ENCODE measurements at places on chromosomes 12 and 14. TPM values are rescaled to one million over a fixed set of nuclear protein-coding genes. Genes with fewer than 3 reads are reported as not detected.

GRCh38 chr14:38291681-38292467, 36.0 kb upstream of the CLEC14A start:
- no peak for DNase-seq

L2HGDH gene
- 3.8 TPM for total RNA-seq

DNA sequence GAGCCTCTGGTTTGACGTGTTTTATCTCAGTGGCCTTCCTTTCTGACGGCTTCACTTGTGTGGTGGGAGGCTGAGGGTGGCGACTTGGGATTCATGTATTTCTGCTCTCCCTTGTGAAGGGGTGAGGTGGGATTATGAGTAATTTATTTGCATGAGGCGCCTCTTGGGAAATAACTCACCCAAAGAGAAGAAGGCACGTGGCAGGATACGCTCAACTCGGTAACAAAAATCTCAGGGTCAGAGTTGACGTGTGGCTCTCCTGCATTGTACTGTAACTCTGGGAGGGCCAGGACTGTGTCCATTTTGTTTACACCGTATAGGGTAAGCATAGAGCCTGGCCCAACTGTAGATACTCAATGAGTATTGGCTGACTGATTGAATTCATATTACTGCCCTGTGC, 14.6 kb upstream of the C1S start:
- DNase-seq = no peak

GRCh38 chr14:60184905-60185555, 19.8 kb upstream of the DHRS7 start:
- no peak for DNase-seq

DNA sequence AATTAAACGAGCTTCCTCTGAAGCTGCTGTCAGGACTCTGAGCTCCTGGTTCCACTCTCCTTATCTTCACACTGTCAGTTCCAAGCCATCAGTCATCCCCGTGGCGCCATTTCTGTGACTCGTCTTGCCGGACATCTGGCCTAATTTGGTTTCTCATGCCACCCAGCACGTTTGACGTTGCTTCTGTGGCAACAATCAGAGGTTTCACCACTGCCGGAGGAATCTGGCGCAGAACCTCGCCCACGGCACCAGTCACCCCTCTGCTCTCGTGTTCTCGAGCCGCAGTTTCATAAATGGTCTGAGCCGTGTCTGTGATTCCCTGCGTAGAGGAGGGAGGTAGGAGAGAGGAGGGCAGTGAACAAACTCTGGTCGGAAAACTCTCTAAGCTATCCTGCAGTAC, 29.7 kb downstream of the BDKRB1 start:
- peak; percentile 89 for DNase-seq

INSM2 gene
- total RNA-seq = not detected

CD27 gene
- 0.17 TPM for total RNA-seq

DNA sequence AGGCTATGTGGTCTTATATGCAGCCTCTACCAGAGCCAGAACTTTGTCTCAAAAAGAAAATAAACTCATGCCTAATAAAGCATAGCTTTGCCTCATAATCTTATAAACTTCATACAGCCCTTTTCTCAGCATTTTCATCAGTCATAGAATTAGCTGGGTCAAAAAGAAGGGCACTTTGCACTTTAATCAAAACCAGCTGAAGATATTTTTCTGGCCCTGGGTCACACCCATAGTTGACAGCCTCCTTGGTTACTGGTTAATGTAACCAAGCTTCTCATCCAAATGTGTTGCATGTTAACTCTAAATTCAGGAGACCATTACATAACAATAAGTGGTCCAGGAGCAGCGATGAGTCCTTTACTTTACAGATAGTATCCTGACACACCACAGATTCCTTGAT, 558.2 kb downstream of the FLRT2 start:
- DNase-seq = no peak

OR11H7 gene
- total RNA-seq = not detected

DNA sequence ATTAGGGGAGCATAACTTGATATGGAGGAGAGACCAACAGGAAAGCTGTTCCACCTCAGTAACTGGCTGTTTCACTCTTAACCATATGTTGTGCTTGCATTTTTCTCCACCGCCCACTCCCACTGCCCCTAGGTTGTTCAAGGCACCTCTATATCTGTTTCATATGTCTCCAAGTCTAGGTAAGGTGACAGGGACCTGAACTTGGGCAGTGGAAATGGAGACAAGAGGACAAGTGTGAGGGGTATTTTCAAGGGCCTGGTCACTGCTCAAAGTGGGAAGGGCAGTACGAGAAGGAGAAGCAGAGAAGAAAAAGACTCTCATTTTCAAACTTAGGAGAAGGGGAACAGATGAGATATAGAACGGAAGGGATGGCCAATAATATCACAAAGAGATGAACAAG, 3.1 kb downstream of the SLC38A1 start:
- DNase-seq = no peak

C12orf54 gene
- not detected for total RNA-seq

DNA sequence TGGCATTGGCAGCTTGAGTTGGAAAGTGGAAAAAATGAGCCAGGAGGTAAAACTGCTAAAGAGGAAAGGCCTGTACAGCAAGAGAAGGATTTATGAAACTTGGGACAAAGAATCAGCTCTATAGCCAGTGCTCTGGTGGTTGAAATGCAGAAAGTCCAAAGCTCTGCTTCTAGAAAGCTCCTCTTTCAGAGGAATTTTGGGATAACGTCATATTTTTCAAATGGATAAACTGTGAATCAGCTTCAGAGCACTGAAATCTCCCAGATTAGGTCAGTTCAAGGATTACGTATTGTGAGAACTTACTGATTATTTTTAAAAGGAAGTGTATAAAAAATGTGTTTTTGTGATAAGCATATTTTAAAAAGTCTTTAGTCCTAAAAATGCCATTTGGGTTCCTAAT, 203.1 kb upstream of the CNOT2 start:
- DNase-seq = peak; percentile 50

YY1 gene
- total RNA-seq = 40.8 TPM

ACOT6 gene
- not detected for total RNA-seq

DNA sequence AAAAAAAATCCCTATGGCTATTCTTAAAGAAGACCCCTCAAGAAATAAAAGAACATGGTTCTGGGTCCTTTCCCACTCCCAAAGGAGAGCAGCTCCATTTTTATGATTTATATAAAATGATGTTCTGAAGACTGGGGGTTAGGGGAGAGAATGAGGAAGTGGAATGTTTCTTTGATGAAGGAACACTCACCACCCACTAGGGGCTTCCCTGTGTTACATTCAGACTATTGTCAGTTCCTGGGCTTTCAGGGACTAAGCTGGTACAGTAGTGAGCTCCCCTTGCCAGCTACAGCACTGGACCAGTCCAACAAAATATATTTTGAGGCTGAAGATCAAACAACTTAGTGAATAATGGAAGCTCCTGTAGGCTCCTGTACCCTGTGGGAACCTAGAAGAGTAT, 98.9 kb downstream of the HMGA2 start:
- DNase-seq = no peak

CCDC196 gene
- total RNA-seq = not detected

- no peak for DNase-seq
Observed at GRCh38 chr14:106346534-106347290, 820.3 kb downstream of the TMEM121 start.

DNA sequence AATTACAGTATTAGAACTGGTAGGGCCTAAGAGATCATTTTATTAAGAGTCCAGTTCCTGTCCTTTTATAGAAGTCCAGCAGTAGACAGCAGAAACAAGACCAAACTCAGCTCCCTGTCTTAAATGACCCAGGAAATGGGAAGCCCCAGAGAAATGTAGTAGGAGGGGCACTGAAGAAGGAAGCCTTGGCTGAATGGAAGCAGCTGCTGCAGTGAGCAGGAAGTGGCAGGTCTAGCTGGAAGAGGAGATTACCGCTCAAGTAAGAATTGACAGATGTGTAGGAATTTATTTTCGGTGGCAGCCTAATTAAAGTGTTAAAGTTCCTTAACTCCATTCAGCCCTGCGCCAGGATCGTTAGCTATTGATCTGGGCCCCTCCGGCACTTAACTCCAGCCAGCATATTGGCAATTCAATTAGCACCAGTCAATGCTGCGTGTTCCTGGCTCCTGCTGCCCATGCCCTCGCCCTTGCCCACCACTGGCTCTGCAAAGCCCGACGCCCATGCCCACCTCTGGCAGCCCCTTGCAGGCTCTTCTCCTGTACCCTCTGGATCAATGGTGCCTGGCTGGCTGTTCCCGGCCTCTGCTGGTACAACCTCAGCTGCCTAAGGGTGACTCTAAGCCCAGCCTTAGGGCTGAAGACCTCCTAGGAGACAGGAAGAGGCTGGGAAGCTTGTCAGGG, 21.1 kb downstream of the ZFHX2 start:
- no peak for DNase-seq

- no peak for DNase-seq
Observed at GRCh38 chr14:70239802-70240201, 51.1 kb upstream of the SLC8A3 start.

DNA sequence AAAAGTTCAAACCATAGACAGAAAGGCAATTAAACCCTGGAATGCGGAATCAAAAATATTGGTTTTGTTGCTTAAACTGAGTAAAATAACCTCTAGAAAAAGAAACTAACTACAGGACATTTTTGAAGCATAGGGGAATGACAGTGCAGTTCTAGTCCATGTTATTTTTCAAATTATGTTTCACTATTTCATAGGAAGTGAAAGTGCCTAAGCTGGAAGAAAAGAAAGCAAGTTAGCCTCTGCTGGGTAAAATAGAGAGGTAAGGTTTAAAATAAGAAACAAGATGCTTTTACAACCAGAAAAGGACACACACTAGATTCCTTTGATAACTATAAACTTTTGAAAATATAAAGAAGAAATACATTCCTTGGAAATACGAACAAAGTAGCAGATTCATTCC, 1.1 kb downstream of the CLECL1 start:
- DNase-seq = no peak

DNA sequence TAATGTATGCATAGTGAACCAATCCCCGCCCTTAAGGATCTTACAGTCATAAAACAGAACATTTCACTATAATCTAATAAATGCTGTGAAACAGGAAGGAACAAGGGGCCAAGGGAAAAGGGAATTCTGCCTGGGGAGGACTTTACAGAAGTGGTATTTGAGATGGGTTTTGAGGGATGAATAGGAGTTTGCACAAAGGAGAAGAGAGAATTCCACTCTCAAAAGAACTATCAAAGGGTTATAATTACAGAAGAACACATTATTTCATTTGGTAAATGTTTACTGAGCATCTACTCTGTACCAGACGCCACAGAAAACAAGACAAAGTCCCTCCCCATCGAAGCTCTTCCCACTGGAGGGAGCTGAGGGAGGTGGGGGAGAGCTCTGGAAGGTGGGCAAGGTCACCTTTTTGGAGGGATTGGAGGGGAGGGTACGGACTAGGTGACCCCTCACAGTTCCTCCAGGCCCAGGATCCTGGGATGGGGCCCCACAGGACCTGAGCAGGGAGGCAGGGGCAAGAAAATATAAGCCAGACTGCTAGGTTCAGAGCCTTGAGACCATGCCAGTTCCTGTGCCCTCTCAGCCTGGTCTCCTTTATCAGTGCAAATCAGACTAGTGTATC, 24.5 kb downstream of the PHETA1 start:
- DNase-seq = no peak

GRCh38 chr12:58262796-58263195, 321.4 kb downstream of the ATP23 start:
- no peak for DNase-seq

- no peak for DNase-seq
Observed at GRCh38 chr14:37087520-37087919, 84.9 kb downstream of the SLC25A21 start.

DNA sequence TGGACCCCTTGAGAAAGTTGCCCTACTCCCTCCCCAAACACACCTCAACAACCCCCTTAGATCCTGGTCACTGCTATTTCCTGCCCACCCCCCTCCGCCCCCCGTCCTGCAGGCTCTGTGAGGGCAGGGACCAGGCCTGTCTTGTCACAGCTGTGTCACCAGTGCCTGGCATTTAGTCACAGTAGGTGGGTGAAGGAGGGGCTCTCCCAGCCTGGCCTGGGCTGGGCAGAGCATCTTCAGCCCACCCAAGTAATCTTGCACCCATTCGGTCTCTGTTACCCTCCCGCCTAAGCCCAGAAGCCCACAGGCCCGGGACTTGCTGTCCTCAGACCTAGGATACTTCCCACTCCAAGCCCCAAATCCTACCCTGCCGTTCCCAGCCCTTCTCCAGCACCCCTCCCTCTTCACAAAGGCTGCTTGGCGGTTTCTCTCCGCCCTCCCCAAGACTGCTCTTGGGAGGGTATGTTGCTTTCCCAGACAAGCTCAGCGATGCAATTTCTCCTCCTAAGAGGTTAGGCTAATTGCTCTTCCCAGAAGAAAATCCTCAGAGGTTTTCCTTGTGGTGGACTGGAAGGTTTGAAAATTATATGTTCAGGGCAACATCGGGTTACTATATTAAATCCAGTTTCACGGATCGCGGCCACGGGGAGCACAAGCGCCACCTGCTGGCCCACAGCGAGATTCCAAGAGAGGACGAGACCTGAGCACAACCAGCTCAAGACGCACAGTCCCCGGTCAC, 50.8 kb upstream of the ZFP36L1 start:
- DNase-seq = peak; percentile 75

GRCh38 chr12:98697209-98697608, 52.1 kb downstream of the APAF1 start:
- no peak for DNase-seq

- DNase-seq = peak; percentile 89
Observed at GRCh38 chr12:57127726-57128518, at the start of gene LRP1. TSS of gene LRP1 (plus strand) at chr12:57128483. CDS start at chr12:57128965, 482 bp downstream.

KRT82 gene
- not detected for total RNA-seq

GPR68 gene
- total RNA-seq = 0.26 TPM

TOMM20L gene
- total RNA-seq = not detected

SLCO1C1 gene
- total RNA-seq = not detected

GPR132 gene
- 0.26 TPM for total RNA-seq

DNA sequence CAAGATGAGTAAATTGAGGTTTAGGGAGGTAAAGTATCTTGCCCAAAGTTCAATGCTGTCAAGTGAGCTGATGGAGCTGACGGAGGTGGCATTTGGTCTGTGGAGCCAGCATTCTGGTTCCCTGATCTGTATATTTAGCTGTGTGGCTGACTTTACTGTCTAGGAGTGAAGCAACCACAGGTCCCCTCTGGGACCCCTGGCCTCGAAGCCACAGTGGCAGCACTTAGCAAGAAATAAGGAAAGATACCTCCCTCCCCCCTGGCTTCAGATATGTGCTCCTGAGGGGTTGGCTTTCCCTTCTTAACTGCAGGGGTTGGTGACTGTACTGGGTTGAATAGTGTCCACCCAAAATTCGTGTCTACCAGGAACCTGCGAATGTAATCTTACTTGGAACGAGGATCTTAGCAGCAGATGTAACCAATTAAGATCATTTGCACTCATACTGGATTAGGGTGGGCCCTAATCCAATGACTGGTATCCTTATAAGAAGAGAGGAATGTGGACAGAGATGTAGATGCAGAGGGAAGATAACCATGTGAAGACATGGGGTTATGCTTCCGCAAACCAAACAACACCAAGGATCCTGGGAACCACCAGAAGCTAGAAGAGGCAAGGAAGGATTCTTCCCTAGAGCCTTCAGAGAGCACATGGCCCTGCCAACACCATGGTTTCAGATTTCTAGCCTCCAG, 2.0 kb upstream of the ACVR1B start:
- DNase-seq = no peak

- DNase-seq = peak; percentile 99
Observed at GRCh38 chr14:53509276-53510244, 356.4 kb upstream of the DDHD1 start.

Measured in fibroblast of lung (primary cell).